ENCODE measurements at places on chromosomes 3 and 15. TPM values are rescaled to one million over a fixed set of nuclear protein-coding genes. Genes with fewer than 3 reads are reported as not detected.

Gene CCDC71
- 17.5 TPM for total RNA-seq

Gene SLC15A2
- 1.4 TPM for total RNA-seq

Gene PLS1
- total RNA-seq = 1.8 TPM

Gene SCAANT1
- not detected for total RNA-seq

- H3K27ac ChIP-seq = no peak overlapping the region
- no peak overlapping the region for H3K4me3 ChIP-seq
- H3K27me3 ChIP-seq = no peaks in the 10 kb centered on the region
- no peaks in the 10 kb centered on the region for H3K4me1 ChIP-seq
- peak; percentile 49 for DNase-seq
Observed at GRCh38 chr3:141930801-141931200, 54.4 kb downstream of the ATP1B3 start.

- H3K36me3 ChIP-seq = no peaks in the 10 kb centered on the region
- no peak for DNase-seq
- no peaks in the 10 kb centered on the region for H3K27me3 ChIP-seq
- H3K4me1 ChIP-seq = no peaks in the 10 kb centered on the region
- H3K27ac ChIP-seq = no peak overlapping the region
Observed at GRCh38 chr3:171525437-171525836, 65.2 kb upstream of the TNIK start.

GRCh38 chr3:86814321-86814720 lies 176.6 kb downstream of the VGLL3 start:
- no peak for DNase-seq
- no peaks in the 10 kb centered on the region for H3K27me3 ChIP-seq
- H3K4me3 ChIP-seq = no peak overlapping the region
- peaks cover 7% of the 10 kb centered on the region for H3K4me1 ChIP-seq
- no peaks in the 10 kb centered on the region for H3K36me3 ChIP-seq

- H3K36me3 ChIP-seq = no peaks in the 10 kb centered on the region
- no peak overlapping the region for H3K4me3 ChIP-seq
- H3K27ac ChIP-seq = no peak overlapping the region
Observed at GRCh38 chr3:23430781-23431398, 227.8 kb downstream of the UBE2E2 start.

DNA sequence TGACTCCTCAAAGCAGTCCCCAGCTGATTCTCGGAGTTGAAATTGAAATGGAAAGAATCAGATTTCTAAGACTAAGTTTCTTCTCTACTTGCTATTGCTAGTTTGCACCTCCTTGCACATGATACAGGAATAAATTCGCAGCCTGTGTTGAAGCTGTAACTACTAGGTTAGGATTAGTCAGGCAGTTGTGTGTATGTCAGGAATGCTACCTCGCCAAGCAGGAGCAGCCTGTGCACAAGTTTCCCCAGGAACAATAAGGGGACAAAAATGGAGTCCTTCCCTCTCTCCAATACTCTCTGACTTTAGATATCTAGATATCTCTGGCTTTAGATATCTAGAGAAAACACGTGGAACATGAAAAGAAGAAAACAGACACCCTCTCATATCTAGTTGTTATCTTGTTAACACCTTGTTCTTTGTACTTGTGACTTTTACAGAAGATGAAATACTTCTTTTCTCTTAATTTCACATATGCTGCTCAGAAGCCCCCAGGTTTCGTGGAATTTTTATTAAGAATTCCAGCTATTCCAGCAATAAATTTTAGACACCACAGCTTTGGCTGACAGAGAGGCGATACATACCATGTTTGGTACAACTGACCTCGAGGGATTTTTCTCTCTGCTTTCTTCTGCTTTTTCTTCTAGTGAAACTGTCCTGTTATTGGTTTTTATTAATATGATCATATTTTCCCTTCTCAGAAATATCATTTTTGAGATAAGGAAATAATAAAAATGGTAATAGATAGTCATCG lies 56.1 kb upstream of the CMSS1 start:
- no peak for DNase-seq
- H3K36me3 ChIP-seq = no peaks in the 10 kb centered on the region
- no peak overlapping the region for H3K27ac ChIP-seq
- no peak overlapping the region for H3K4me3 ChIP-seq
- no peaks in the 10 kb centered on the region for H3K27me3 ChIP-seq

DNA sequence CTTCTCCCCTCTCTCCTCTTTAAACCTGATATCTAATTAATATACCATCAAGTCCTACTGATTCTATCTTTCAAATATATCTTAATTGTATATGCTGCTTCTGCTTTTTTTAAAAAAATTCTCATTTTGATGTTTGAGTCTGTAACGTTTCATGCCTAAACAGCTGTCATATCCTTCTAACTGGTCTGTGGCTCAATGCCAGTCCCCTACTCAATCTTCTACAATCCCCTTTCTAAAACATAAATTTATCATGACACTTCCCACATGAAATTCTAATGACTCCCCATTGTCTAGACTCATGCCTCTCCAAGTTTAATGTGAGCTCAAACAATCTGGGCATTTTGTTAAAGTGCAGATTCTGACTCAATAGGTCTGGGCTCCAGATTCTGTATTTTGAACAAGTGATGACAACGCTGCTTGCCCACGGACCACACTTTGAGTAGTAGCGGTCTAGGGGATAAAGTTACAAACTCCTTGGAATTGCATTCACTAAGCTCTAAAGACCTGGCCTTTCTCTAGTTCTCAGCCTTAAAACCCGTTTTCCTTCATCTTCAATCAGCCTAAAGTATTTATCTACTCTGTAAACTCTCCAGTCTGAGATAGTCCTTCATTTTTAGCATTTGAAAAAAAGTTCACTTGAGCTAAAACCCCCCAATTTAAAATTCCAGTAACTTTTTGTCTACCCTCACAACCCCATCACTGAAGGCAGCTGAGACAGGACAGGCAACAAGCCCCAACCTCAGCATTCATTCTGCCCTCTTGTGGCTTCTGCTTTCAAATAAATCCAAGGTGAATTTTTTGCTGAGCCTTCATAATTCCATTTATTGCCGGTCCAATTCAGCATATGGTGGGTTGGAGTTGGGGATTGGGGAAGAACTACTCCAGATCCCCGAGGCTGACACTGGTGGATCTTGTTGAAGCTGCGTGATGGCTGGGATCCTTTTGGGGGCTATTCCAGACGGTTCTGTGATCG lies 88.1 kb upstream of the THRB start:
- DNase-seq = no peak
- H3K27me3 ChIP-seq = no peaks in the 10 kb centered on the region
- H3K4me1 ChIP-seq = no peaks in the 10 kb centered on the region
- no peak overlapping the region for H3K4me3 ChIP-seq
- no peaks in the 10 kb centered on the region for H3K36me3 ChIP-seq

GRCh38 chr3:132079147-132079546 lies 44.3 kb upstream of the CPNE4 start:
- H3K36me3 ChIP-seq = no peaks in the 10 kb centered on the region
- H3K27me3 ChIP-seq = no peaks in the 10 kb centered on the region
- H3K27ac ChIP-seq = no peak overlapping the region
- no peak for DNase-seq
- no peaks in the 10 kb centered on the region for H3K4me1 ChIP-seq

DNA sequence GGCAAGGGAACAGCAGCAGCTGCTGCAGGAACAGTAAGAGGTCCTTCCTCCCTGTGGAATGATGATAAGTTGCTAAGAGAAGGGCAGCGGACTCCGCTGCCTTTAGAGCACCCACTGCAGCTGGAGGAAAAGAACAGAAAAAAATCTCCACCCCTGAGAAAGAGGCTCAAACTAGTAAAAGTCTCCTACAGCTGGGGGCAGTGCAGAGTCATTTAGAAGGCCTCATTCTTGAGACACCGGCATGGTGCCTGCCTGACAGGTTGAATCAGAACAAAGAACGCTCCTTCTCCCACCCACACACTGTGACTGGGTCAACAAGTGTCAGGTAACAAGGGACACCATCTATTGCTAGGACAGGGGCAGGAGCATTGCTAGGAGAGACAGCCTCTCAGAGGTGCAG lies 188.4 kb downstream of the ABHD5 start:
- no peaks in the 10 kb centered on the region for H3K4me1 ChIP-seq
- DNase-seq = no peak
- H3K27me3 ChIP-seq = no peaks in the 10 kb centered on the region
- no peak overlapping the region for H3K27ac ChIP-seq
- no peaks in the 10 kb centered on the region for H3K36me3 ChIP-seq

DNA sequence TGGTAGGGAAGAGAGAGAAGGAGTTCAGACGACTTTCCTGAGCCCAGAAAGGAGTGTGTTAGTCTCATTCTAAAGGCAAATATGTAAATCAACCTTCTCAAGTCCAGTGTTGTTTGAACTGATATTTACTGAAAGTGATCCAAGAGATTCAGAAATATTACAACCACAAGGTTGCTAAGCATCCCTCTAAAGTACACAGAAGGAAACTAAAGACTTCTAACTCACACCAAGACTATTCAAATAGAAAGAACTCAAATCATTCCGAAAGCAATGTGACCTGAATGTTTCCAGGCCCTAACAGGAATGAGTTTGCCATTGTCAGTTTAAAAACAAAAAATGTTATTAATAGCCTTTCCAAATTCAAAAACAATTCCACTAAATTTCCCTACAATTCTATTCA lies 56.9 kb upstream of the VGLL3 start:
- no peak overlapping the region for H3K27ac ChIP-seq
- no peaks in the 10 kb centered on the region for H3K36me3 ChIP-seq
- no peak for DNase-seq
- no peaks in the 10 kb centered on the region for H3K4me1 ChIP-seq
- H3K27me3 ChIP-seq = no peaks in the 10 kb centered on the region

GRCh38 chr3:108590460-108590859 lies 938 bp downstream of the DZIP3 start:
- H3K36me3 ChIP-seq = no peaks in the 10 kb centered on the region
- no peak overlapping the region for H3K27ac ChIP-seq
- no peak for DNase-seq
- peak overlapping the region; percentile 64 for H3K4me3 ChIP-seq
- peaks cover 12% of the 10 kb centered on the region for H3K4me1 ChIP-seq
- H3K27me3 ChIP-seq = no peaks in the 10 kb centered on the region

- no peaks in the 10 kb centered on the region for H3K27me3 ChIP-seq
- DNase-seq = no peak
- no peak overlapping the region for H3K27ac ChIP-seq
- no peaks in the 10 kb centered on the region for H3K36me3 ChIP-seq
- no peaks in the 10 kb centered on the region for H3K4me1 ChIP-seq
- no peak overlapping the region for H3K4me3 ChIP-seq
Observed at GRCh38 chr15:48361685-48362084, 30.5 kb downstream of the DUT start.

Data from sigmoid colon (tissue), 7 donors.